ENCODE measurements at places on chromosomes 12 and 14.
A peak's percentile ranks its signal among the peaks of the same experiment; 100 is the strongest.

DNA sequence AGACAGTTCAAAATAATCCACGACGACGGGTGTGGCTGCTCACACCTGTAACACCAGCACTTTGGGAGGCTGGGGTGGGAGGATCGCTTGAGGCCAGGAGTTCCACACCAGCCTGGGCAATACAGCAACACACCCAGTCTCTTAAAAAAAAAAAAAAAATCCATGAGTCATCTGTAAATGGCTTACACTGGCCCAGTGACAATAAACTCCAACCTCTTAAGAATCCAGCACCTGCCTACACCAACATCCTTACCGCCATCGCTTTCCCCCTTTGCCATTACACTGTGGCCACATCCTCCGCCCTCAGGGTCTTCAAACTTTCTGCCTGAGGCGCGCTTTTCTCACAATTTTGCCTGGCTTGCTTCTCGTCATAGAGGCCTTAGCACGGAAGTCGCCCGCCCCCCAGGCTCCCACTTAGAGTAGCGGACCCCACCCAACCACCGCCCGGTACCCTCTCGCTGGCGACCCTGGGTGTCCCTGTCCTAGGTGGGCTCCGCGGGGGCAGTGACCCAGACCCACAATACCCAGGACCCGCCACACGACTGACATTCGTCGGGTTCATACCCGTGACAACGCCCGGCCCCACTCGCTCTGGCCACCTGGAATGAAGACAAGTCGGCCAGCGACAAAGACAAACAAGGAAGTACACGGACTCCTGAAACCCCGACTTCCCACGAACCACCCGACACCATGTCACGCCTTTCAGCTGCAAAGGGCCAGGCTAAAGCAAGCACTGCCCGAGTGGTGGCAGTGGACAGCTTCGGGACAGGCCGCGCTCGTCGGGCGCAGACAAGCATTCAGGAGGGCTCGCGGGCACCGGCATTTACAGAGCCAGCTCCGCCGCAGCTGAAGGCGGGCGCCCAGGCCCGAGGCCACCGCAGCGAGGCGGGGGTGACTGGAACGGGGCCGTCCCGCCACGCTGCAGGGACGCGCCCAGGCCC, 636 bp downstream of the GOLGA3 start:
- no peak for DNase-seq

DNA sequence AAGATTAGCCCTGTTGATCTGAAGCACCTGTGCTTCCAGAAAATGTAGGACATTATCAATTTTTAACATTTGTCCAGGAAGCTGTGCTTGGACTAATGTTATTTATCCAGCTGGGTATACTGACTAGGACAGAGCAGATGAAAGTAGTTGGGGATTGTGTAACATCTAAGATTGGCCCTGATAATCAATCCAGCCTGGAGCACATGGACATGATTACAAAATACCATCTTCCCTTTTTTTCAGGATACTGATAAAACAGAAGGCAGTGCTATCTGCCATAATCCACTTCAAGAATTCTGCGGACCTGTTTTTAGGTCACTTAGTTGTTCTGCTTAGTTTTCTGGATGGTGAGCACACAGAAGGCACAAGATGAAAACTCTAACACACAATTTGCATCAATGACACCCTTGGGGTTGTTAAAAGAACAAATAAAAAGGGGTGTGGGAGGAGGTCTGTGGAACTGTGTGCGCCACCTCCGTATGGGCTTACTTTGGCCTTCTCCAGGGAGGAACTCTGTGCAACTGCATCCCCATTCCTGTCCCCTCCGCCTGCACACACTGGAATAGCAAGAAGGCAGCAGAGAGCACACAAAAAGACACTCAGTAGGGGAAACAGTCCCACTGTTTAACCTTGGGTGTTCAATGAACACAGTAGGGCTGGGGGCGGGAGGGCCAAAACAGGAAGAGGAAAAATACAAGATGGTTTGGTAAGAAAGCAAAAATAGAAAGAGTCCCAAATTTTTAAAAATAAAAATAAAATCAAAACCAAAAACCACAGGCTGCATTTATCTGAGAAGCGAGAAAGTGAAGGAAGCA, 31.1 kb upstream of the DUSP6 start:
- no peak for DNase-seq

DNA sequence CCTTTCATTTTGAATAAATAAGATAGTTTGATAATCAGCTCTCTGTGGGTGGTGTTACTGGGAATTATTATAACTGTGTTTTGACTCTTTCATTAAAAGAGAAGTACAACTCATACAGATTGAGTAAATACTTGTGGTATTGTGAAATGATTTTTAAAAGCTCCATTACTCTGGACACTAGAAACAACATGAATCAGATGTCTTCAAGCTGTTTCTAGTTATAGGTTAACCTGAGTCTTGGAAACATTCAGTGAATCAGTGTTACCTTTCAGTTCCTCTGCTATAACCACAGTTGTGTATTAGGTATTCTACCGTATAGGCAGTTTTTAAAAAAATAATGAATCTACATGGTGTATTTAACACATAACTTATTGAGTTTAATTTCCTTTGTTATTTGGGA, 128.4 kb upstream of the SSTR1 start:
- DNase-seq, result no peak

DNA sequence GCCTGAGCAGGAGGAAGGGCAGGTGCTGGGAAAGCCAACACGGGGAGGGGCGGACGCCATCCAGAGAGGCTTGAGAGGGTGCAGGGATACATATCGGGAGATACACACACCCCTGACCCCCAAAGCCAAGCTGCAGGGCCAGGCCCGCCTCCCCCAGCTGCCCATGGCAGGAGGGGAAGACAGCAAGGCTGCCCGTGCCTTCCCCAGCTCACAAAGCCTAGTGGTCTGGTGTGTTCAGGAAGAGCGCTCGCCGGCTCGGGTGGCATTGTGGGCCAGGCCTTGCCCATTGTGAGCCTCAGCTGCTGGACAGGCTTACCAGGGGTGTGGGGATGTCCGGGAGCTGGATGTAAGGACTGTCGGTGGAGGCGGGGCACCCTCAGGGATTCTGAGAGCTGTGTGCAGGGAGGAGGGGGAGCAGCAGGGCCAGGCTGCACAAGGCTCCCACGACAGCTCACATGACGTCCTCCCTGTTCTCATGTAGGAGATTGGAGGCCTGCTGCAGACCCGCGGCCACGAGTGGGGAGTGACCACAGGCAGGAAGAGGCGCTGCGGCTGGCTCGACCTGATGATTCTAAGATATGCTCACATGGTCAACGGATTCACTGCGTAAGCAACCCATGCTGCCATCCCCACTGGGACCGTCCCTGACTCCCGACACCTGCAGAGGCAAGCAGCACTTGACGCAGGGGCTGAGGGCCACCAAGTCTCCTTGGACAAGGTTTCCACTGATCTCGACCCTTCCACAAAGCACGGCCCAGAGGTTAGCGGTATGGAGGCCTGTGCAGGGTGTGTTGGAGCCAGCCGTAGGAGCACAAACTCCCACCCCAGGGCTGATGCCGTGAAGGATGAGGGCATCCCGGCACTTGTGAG, 10.1 kb upstream of the SIVA1 start:
- no peak for DNase-seq

DNA sequence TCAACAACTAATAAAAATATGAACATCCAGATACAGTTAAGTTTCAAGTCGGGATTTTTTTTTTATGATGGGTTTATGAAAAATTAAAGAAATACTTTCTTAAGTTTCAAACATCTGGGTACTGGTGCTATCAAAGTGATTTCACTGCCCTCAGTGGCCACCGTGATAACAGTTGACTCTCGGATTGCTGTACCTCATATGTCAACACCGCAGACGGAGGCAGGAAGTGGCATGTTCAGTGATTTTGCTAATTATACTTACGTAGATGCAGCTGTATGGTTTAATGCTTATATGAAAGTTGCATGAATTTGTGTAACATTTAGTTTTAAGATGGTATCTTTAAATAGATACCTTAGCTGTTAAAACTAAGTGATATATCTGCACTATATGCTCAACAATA, 20.8 kb upstream of the FBLN5 start:
- DNase-seq, result no peak

DNA sequence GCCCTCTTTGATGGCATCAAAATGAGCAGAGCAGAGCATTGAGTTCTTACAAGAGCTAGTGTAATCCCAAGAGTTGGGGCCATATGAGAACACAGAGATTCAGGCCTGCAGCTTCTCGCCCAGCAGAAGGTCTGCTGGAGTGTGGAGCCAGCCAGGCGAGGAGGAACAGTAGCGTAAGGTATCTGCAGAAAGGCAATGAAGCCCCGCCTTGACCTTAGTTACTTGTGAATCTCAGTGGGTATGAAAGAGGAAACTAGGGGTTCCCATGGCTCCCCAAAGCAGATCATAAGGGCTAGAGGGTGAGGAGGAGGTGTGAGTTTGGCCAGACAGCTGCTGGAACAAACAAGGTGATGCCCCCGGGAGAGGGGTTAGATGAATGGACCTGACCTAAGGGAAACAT, 49.4 kb downstream of the SLC8A3 start:
- DNase-seq, result no peak

DNA sequence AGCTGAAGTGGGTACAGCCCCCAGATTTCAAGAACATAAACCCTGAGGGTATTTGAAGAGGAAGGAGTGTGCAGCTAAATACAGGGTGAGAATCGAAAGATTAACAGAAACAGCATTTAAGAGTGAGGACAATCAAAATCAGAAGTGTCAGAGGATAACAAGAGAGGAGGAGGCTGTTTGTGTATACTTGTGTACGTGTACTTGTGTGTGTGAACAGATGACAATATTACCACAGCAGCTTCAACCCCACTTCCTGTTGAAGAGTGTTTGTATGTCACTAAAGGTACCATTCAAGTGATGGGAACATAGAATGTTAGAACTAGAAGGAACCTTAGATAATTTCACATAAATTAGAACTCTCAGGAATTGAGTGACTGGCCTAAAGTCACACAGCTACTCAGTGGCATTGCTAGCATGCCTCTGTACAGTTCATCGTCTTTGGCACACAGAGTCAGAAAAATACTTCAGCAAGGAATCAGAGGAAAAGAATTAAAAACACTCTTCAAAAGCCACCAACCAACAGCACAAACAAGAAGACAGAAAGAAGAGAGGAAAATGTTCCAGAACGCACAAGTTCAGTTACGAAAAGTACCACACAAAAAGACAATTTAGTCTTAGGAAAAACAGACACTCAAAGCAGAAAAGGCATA, 164.3 kb upstream of the BCL2L14 start:
- no peak for DNase-seq

DNA sequence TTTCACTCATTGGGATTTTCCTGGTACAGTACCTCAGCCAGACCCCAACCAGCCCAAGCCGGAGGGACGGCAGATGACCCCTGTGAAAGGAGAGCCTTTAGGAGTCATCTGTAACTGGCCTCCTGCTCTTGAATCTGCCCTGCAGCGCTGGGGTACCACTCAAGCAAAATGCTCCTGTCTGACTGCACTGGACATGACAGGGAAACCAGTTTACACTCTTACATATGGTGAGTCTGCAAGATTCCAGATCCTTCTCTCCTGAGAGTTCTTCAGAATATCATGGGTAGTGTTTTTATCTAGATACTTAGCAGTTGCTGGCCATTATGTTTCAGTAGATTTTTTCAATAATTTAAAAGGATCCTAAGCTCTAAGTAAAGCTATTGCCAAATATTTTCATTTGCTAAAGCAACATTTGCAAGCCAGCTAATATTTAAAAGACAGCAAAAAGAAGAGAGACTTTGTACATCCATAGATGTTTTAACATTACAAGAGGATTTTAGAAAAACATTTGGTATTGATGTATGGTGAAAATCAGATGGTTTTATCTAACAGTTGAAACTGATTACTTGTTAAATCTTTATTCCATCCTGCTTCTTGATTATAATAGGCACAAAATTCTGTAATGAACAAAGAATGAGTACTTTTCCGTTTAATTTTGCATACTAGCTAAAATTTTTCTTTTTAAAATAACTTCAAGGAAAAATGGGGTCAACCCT, 85.1 kb upstream of the ATF1 start:
- no peak for DNase-seq

GRCh38 chr12:121673013-121673511, 3.6 kb upstream of the MORN3 start:
- peak; percentile 25 for DNase-seq

- DNase-seq, result peak; percentile 74
These were observed 14.8 kb downstream of the PROX2 start for GRCh38 chr14:74860899-74861733.

DNA sequence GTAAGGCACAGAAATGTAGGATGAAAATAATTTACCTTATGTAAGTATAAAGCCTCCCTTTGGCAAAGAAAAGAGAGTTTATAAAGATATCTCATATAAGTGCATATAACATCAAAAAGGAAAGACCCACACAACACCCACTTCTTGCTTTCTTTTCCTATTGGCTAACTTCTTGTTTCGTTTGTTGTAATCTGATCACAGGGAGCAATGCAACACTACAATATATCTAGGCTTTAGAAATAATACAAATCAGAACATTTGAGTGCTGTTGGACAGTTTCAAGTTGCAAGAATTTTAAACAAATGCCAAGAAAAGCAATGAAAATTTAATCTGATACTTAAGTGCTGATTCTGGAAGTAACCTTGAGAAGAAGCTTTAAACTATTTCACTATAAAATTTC, 1.3 kb downstream of the FGD6 start:
- peak; percentile 40 for DNase-seq

- peak; percentile 81 for DNase-seq
These were observed 84.6 kb downstream of the ARL6IP4 start for GRCh38 chr12:123064885-123065619.

- no peak for DNase-seq
These were observed 200.9 kb downstream of the RPAP3 start for GRCh38 chr12:47504775-47505446.

DNA sequence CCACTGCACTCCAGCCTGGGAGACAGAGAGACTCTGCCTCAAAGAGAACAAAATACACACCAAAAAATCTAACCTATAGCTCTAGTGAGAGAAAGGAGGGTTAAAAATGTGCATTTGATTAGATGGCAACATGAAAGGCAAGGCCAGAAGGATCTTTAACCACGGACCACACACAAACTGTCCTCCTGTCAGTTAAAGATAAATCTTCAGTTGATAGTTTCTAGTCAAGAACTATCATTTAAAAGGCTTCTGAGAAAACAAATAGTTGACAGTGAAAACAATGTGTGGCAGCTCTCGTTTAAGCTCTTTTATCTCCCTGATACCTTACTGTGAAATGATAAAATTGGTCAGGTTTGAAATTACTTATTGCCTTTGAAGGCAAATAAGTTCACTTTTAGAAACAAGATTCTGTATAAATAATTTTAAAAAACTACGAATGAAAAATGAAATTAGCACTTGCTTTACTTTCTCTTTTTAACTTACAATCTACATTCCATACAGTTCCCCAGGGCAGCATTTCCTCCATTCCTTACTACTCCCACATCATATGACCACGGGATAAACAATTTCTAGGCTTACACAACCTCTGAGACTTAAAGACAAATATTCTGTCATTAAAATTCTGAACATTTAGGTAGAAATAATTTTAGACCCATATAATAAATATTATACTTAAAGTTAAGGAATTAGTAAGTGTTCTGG, 71.4 kb upstream of the GNPNAT1 start:
- DNase-seq, result no peak

DNA sequence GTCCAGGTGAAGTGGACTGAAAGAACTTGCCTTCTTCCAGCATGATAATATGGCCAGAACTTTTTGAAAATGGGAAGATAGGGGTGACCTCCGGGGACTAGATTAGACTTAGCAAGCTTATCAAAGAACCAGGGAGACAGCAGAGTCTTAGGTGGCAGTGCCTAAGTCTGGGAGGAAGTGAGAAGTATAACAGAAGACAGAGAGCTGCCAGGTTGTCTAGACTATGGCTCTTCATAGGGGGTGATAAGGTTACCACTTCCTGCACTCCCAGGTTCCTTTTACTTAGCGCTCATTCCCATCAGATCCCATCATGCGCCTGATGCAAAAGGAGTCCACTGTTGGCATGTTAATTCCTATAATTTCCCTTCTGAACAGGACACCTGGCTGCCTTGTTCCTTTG, 69.9 kb downstream of the PLXNC1 start:
- DNase-seq, result no peak
